DMS79 (cell line): ENCODE measurements at places on chromosomes 6 and 20.

DNA sequence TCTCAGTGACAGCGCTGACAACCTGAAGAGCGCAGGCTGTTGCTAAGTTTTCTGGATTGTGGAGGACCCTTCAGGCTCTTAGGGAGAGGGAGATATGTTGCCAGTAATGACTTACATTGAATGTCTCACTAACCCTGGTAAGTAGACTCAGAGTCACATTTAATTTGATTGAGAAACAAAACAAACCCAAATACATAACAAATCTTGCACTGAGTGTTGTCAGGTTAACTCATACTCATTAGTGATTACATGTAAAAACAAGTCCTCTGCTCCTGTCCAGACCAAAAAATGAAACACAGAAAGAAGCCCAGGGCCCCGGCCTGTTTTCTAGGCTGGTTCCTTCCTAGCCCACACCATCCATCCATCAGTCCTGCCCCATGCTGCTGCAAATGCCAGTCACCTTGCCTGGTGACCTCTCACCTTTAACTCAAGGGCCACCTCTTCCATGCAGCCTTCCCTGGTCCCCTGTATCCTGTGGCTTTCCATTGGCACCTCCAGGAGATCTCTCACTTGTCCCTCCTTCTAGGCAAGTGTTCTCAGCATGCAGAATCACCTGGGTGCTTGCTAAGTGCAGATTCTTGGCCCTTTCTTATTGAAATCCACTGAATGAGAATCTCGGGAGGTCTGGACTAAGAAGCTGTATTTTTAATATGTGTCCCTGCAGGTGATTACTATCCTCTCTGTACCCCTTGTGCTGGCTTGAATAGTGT lies 34.7 kb upstream of the ERVFRD-1 start:
- DNase-seq: no peak

- no peak for DNase-seq
These were observed 61.0 kb downstream of the RNF182 start for GRCh38 chr6:13985663-13986325.

DNA sequence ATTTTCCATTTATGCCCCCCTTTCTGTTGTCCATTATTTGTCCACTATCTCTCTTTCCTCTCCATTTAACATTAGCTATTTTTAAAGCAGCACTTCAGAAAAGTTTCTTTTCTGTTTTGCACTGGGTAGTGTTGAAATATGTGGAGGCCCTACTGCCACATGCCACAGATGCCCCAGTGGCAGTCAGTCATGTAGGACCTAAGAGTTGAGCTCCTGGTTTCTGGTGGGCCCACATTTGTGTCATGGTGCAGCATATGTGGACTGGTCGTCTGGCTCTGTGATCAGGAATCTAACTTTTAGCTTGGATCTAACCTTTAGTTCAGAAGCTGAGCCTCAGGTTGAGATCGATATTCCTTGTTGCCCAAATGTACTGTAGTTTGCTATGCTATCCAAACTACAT lies 54.8 kb downstream of the HFE start:
- DNase-seq: no peak

DNA sequence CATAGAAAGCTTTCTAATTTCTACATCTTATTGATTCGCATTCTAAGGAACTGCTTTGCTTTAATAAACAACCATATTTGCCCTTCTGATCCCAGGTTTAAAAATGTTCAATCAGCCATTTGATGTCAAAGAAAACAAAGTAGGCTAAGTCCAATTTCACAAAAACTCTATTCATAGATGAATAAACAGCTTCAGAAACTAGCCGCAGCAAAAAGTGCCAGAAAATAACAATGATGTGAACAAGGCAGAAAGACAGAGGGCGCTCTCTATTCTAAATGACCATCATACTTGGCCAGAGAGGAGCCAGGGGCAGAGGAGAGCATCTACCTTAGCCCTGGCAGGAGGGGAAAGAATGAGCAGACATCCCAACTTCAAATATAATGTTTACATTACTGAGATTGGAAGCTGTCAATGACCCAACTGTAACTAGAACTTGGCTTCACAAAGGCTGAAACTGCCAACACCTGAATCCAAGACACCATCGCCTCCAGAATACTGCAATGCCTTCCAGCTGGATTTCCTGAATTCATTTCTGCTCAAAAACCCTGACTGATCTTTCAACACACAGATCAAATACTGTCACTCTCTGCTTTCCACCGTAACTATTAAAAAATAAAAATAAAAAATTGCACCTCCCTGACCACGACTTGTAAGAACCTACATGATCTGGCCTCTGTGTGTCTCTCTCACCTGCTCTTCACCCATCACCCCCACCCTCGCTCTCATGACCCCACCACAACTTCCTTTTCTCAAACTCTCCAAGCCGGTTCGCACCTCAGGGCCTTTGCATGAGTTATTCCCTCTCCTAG lies 9.5 kb downstream of the CNKSR3 start:
- no peak for DNase-seq

- DNase-seq: no peak
These were observed 285.3 kb upstream of the CITED2 start for GRCh38 chr6:139659711-139660110.

- DNase-seq: no peak
These were observed 5.4 kb downstream of the RBL1 start for GRCh38 chr20:37090407-37090806.

- DNase-seq: no peak
These were observed 205.5 kb downstream of the NKAIN2 start for GRCh38 chr6:124008988-124009765.

DNA sequence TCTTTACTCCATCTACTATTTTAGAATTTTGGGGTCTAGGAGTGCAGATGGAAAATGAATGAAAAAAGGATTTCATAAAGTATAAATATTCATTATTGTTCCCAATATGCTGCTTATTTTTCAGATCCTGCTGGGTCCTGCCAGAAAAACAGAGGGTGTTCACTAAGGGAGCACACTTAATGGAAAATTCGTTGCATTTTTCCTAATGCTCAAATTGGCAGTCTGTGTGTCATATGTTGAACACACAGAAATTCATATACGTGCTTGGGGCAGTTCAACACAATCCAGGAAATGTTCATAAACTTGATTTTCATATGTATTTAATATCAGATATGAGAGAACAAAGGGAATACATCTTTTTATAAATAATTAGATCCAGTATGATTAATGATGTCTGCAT lies 1019.4 kb downstream of the EPHA7 start:
- no peak for DNase-seq

GRCh38 chr20:3382836-3383235 lies 24.6 kb downstream of the DNAAF9 start:
- DNase-seq: no peak

DNA sequence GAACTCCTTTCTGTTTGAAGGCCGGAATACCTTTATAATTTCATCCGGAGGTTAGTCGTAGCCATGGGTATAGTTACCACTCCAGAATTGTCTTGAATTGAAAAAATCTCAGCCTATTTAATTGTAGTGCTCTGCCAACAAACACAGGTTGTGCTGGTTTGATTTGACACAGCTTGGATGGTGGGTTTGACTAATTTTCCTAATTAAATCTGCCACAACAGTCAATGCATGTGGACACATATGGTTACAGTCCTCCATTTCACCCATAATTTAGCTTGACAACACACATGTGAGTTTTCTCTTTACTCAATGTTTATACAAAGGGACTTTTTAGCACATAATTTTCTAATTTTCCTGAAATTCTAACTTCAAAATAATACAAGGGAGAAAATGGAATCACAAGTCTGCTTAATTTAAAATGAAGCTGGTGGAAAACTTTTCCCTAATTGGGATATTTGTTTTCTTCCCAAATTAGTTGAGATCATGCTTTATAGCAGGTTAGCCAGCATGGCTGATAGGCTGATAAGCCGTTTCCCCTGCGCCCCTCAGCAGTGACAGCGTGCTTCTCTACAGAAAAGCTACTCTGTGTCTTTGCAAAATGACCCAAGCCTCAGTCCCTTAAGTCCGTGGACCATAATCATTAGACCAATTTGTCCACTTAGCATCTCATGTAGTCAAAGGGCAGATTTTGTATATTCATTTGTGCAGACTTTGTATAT lies 463.5 kb upstream of the FLRT3 start:
- no peak for DNase-seq
